ENCODE measurements at places on chromosomes 4 and X.

DNA sequence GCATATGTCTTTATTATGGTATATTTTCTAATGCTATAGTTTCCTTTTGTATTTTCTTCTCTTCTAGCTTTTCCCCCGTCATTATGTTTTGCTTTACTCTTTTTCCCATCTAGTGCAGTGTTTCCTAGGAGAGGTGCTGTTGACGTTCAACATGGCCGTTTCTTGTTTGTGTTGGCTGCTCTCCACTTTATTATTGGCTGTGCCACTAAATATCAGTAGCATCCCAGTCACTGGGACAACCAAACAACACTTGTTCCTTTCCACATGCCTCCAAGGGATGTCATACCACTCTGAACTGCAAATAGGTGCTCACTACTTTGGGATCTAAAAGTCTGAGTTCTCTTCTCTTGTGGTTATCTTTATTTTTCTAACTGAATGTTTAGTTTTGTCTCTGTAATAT, 26.5 kb downstream of the GBA3 start:
- no peak for DNase-seq

GRCh38 chr4:186424745-186425144, 130.6 kb downstream of the MTNR1A start:
- DNase-seq, result no peak

GRCh38 chr4:65635051-65635821, 35.1 kb downstream of the EPHA5 start:
- DNase-seq, result no peak

- DNase-seq, result peak; percentile 29
These were observed 395 bp downstream of the RAB28 start for GRCh38 chr4:13483768-13484121.

GRCh38 chr4:117481742-117482141, 396.4 kb upstream of the TRAM1L1 start:
- DNase-seq, result no peak

DNA sequence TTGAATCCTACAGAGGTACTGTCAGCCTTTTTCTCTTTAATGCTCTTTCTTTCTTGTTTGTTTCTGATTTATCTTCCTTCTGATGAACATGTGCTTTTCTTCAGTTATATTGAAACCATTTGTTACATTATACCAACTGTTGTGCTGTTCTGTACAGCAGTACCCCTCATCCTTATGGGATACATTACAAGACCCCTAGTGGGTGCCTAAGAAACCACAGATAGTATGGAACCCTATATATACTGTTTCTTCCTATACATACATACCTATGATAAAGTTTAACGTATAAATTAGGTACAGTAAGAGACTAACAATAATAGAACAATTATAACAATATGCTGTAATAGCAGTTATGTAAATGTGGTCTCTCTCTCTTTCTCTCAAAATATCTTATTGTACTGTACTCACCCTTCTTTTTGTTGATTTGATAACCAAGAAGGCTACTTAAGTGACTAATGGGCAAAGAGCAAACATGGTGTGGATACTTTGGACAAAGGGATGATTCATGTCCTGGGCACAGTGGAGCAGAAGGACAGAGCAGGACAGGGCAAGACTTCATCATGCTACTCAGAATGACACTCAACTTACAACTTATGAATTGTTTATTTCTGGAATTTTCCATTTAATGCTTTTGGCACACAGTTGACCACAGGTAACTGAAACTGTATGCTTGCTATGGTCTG, 10.7 kb upstream of the YIPF7 start:
- no peak for DNase-seq

- no peak for DNase-seq
These were observed 48.1 kb upstream of the HMX1 start for GRCh38 chr4:8919651-8920288.

DNA sequence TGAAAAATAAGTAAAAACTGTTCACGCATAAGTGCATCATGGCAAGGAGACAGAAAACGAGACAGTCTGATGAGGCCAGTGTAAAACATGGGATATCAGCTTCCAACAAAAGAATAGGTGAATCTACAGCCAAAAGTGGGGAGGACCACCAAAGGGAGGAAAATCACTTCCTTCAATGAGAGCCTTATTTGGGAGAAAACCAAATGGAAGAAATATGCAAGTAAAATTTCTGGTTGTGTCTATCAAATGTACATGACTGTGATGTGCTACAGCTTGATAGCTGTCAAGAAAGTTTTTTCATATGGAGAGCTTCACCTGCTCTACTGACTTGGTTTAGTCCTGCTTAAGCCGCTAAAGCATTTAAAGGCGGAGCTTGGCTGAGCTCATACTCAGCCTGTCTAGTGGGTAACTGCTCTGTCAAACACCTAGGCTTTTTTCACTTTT, 66.2 kb downstream of the MAGEA1 start:
- DNase-seq, result no peak

- no peak for DNase-seq
These were observed 12.0 kb upstream of the RBBP7 start for GRCh38 chrX:16882169-16882568.

- DNase-seq, result no peak
These were observed 61.4 kb upstream of the MAP3K15 start for GRCh38 chrX:19576742-19577141.

DNA sequence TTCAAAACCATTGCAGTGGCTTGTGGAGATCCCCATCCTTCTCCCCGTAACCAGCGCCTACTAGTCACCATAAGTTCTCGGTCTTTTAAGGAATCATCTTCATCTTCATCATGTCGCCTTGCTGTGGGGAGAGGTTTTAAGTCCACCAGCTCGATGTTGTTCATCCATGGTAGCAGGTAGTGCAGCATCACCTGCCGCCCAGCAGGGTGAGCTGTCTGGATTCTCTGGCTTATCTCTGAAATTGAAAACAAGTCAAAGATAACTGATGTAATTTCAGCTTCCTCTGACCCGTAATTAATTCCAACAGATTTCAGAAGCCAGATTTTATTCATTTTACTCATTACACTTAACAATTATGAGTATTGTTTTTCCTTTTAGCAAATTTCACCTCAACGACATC, 67.4 kb downstream of the ZAR1 start:
- no peak for DNase-seq

- DNase-seq, result no peak
These were observed 1342.9 kb downstream of the ADGRL3 start for GRCh38 chr4:62543002-62543401.

GRCh38 chr4:6753891-6754290, 28.6 kb upstream of the KIAA0232 start:
- DNase-seq, result no peak

Data from pulmonary artery endothelial cell (primary cell).